ENCODE measurements at places on chromosomes 12 and 14.

GRCh38 chr12:45260854-45261253 lies 45.0 kb downstream of the ANO6 start:
- no peak for DNase-seq

- DNase-seq: no peak
These were observed 781.5 kb upstream of the FBXO33 start for GRCh38 chr14:40213701-40214100.

DNA sequence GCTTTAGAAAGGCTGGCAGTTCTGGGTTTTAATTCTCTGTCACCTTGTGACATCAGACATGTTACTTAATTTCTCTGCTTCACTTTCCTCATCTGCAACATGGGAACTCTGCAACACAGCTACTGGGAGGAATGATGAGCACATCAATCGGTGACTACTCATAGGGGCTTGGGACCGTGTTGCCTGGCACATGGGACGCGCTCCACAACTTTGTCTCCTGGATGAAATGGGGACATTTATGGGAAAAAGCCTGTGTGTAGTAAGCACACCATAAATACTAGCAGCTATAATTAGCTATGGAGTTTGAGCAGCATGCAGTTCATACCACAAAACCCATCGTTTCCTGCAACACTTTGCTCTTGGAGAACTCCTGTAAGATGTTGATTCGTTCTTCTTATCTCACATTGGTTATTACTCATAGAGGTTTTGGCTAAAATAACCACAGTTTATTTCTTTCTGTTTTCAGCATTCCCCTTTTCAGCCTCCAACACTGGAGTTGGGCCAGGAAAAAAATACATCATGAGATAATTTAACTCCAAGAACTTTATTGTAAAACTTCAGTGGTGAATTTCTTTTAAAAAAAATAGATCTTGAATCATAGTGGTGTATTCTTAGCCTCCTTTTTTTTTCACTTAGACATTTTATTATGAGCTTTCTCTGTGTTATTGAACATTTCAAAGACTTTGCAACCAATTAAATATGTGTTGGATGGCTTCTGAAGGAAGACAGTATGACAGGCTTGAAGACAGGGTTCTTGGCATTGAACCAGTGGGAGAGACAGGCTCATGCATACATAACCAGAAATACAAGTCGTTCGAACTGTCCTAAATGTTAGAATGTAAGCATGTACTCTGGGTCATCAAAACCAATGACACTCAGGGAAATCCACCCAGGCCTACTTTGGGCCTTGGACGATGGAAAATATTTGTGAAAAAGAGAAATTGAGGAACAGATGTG lies 72.7 kb downstream of the RIN3 start:
- DNase-seq: peak; percentile 94

- peak; percentile 16 for DNase-seq
These were observed 1.2 kb downstream of the SLC2A13 start for GRCh38 chr12:40104461-40105264.

- no peak for DNase-seq
These were observed 53.9 kb downstream of the DPF3 start for GRCh38 chr14:72839753-72840607.

- no peak for DNase-seq
These were observed 36.5 kb downstream of the ZC3H14 start for GRCh38 chr14:88599326-88599725.

Measured in HT1080 (cell line).